Lower lobe of right lung (tissue), 2 donors: ENCODE measurements at places on chromosomes 5 and 9. TPM values are rescaled to one million over a fixed set of nuclear protein-coding genes. Genes with fewer than 3 reads are reported as not detected.

The ARL14EPL gene
- not detected for total RNA-seq

The LRRC19 gene
- 0.27 TPM for total RNA-seq

The SPATA9 gene
- total RNA-seq: not detected

The ZNF454 gene
- total RNA-seq: 2.6 TPM

The FAT2 gene
- total RNA-seq: 0.53 TPM
